ENCODE measurements at places on chromosomes 11 and 22.

DNA sequence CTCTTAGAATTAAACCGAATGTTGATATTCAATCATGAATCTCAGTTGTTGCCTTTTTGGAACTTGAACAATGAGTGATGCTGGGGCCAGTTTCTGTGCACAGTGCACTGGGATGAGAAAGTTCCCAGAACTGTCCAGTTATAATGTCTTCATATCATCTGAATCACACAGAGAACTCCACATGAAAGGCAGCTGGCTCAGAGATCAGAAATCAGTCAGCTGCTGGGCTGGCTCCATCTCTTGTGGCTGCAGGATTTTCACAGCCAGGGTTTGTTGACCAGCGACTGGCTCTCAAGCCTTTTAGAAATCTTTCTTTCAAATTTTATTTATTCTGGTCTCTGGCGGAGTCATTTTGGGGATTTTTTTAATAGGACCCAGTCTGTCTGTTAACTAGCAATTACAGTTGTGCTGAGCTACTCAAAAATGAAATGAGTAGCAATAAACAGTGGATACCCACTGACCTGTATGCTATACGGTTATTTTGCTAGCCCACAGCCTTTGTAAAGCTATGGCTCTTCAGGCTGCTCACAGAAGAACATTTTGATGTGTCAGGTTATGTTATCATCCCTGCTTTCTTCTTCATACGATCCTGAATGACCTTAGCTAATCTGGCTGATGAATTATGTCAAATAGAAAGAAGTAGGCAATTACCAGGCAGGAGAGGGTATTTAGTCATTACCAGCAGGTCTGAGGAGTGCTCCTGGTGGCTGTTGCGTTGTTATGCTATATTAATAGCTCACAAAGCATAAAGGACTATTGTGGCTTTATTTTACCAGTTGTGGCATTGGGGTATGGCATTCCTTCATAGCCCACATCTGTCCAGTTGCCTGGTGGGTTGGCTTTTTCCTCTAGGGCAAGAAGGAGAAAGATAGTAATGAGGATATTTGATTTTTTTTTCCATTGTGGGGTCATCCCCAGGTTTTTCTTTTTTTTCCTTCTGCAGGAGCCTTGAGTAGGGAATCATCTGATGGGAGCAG is 3.6 kb downstream of the FAT3 start:
- DNase-seq = no peak

- DNase-seq = no peak
Observed at GRCh38 chr11:117614728-117615127, 182.3 kb downstream of the DSCAML1 start.

GRCh38 chr11:117183724-117184349 is 5.3 kb downstream of the SIDT2 start:
- DNase-seq = no peak

- DNase-seq = no peak
Observed at GRCh38 chr22:25492841-25493734, 71.4 kb upstream of the GRK3 start.

- DNase-seq = no peak
Observed at GRCh38 chr22:39718921-39719475, 148.4 kb downstream of the CACNA1I start.

DNA sequence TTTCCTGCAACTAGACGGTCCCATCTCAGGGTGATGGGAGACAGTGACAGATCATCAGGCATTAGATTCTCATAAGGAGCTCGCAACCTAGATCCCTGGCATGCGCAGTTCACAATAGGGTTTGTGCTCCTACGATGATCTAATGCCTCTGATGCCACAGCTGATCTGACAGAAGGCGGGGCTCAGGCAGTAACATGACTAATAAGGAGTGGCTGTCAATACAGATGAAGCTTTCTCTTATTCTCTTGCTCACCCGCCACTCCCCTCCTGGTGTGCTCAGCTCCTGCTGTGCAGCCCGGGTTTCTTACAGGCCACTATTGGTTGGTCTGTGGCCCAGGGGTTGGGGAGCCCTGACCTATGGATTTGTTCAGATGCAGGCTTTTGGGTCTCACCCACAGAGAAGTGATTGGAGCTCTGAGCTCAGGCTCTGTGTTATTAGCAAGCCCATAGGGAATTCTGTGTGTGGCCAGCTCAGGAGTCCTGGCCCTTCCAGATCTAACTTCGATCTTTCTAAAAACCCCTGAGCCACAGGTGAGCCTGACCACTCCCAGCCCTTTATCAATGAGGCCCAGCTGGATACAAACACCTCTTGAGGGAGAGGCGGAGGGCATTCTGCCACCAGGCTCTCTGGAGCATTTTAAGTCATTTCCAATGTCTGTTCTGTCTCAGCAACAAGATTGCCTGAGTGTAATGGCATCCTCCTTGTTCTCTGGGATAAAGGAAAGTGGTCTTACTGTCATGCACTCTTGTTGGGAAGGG is 351.8 kb downstream of the BUD13 start:
- no peak for DNase-seq

- DNase-seq = no peak
Observed at GRCh38 chr22:34038801-34039555, 118.7 kb upstream of the LARGE1 start.

DNA sequence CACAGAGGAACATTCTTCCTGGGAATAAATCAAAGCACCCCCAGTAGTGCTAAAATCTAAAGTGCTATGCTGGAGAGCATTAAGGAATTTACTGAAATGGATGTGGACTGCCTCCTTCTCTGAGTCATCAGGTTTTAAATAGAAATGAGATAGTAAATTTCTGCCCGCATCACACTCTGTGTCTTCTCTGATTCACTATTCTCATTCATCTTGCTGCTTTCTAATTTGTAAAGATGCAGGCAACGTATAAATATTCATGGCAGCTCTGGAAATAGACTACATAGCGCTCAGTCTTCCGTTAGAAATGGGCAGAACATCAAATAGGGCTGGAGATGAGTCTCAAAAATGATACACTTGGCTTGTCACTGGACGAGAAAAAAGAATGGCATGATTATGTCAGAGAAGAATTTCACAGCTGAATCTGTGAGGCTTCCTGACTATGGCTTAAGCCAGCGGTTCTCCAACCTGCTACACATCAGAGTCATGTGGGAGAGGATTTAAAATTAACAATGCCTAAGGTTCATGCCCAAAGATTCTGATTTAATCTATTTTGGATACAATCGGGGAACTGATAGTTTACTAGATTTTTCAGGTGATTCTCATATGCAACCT is 178.2 kb downstream of the LRRC4C start:
- peak; percentile 7 for DNase-seq

DNA sequence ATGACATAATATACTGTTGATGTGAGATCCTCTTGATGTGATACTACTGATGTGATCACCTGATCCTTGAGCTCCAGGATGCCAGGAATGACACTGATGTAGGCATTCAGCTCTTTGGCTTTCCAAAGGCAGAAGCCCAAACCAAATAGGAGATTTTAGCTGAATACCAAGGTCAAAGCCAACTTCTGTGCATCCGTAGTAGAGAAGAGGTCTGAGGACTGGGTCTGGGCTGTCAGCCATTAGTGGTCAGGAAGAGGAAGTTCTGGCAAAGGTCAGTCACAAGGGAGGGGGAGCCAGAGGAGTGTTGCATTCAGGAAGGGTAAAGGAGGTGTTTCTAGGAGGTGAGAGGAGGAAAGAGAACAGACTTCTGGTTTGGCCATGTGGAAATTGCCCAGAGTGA is 53.4 kb upstream of the PARVG start:
- DNase-seq = no peak

- DNase-seq = no peak
Observed at GRCh38 chr11:73325036-73325981, 17.2 kb downstream of the ARHGEF17 start.

GRCh38 chr22:35407362-35407761 is 7.4 kb downstream of the MCM5 start:
- DNase-seq = no peak

- peak; percentile 77 for DNase-seq
Observed at GRCh38 chr11:34749666-34750659, 129.1 kb downstream of the EHF start.

DNA sequence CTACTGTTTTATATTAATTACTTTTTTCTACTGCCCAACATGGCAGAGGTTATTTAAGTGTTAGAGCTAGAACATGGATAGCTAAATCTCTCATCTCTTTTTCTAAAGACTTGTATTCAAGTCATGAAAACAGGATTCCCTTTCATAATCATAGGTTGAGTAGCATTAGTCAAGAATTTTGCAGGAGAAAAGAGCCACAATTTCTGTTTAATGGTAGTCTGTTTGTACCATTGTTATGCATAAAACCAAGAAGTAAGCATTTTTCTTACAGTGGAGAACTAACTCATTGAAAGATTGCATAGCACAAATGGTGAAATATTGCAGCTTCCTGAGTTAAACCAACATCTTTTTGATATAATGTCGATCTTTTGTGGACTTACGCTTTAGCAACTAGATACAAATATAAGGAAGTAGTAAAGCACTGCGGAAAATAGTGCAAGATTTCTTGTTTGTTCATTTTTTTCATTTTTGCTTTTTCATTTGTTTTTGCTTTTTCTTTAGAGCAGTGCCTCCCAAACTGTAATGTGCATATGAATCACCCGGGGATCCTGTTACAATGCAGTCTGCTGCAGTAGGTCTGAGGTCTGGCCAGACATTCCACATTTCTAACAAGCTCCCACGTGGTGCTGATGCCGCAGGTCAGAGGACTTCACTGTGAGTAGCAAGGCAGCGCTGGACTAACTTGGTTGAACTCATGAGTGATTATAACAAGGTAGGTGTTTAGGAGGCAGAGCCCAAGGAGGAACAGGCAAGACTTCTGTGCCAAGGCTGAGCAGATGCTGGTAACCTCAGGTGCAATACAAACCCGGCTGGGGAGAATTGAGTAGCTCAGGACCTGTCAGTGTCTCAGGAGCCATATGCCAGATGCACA is 4.6 kb downstream of the ETS1 start:
- peak; percentile 83 for DNase-seq

GRCh38 chr11:105466582-105467228 is 143.2 kb upstream of the GRIA4 start:
- DNase-seq = no peak

DNA sequence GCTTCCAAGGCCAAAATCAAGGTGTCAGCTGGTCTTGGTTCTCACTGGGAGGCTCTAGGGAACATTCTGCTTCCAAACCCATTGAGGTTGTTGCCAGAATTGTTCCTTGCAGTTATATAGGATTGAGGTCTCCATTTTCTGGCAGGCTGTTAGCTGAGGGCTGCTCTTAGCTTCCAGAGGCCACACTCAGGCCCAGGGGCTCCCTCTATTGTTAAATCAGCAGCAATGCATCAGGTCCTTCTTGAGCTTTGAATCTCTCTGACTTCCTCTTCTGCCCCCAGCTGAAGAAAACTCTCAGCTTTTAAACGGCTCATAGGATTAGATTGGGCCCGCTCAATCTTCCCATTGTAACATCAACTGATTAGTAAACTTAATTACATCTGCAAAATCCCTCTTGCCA is 39.3 kb upstream of the BSX start:
- DNase-seq = no peak

- DNase-seq = no peak
Observed at GRCh38 chr11:44581246-44581645, 15.8 kb downstream of the CD82 start.

- no peak for DNase-seq
Observed at GRCh38 chr11:12523180-12523924, 146.0 kb downstream of the PARVA start.

DNA sequence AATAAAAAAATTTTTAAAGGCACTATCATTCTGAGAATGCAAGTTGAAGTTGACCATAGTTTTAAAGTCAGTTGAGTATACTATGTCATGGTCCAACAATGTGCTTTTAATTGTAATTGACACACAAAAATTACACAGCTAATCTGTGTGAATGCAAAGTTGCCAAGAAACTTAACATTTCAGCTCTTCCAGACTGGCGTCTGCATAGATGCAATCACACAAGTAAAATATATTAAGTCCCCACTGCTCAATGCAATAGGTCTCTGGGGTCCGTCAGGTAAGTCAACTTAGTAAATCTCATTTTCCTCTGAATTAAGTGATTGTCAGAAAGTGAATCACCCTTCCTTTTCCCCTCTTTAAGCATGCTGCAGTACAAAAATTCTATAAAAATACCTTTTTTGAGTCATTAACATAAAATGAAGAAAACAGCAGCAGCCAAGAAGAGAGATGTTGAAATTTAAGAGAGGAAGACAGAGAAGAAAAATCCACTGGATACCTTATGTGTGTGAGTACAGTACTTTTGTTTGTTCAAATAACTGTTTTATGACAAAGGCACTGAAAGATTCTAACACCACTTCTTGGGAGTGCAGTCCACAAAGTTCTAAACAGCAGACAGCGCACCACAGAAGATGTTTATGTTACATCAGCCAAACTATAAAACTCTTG is 5.1 kb downstream of the FZD4 start:
- peak; percentile 68 for DNase-seq

DNA sequence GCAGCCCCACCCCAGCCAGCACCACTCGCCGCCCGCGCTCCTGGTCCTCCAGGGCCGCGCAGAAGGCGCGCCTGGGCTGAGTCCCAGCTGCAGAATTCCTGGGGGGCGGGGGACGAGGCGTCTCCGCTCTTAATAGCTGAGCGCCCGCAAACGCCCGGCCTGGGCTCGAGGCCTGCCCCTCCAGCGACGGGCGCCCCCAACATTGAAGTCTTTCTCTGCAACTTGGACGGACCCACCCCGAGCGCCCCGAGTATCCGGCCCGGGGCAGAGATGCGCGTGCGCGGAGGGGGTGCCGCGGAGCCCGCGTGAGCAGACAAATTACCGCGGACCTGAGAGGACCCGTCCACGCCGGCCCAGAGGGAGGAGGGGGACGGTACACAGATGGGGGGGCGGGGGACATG is 6.7 kb upstream of the SYT7 start:
- no peak for DNase-seq

GRCh38 chr22:39960791-39961746 is 872 bp downstream of the TMA7B start:
- peak; percentile 77 for DNase-seq

Measured in AG09309 (cell line).